HT1080 (cell line): ENCODE measurements at places on chromosomes 5 and 9. TPM values are rescaled to one million over a fixed set of nuclear protein-coding genes. Genes with fewer than 3 reads are reported as not detected.

GRCh38 chr9:134320868-134321471 lies 5.3 kb upstream of the RXRA start:
- no peak for DNase-seq

DNA sequence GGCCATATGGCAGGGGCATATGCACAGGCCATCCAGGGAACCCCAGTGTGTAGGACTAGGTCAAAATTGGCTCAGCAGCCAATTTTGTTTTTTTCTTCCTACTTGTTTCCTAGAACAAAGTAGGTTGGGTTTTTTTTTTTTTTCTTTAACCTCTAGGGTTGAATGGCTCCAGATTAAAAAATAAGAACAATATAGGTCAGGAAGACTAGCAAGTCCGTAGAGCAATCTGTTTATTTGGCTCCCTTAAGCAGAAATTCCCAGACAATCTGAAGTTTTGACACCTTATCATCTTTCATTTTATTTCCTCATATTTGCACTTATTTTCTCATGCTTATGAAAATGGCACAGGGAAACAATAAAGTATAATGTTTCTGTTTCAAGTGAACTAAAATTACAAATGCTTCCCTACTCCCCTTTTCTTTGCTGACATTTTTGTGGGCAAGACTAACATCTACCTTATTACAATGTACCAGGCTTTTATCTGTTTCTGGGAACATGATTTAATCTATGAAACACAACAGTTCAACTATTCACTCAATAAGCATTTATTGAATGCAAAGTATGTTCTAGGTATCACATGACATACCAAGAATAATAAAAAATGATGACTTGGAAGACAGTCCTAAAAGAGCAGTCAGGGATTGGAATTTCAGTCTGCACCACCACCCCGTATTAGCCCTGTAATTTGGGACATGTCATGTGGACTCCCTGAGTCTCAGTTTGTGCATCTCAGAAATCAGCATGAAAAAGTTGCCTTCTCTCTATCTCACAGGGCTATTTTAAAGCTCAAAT lies 30.5 kb downstream of the TLR4 start:
- peak; percentile 15 for DNase-seq

The STC2 gene
- 39.2 and 48.6 TPM in 2 replicates for total RNA-seq

DNA sequence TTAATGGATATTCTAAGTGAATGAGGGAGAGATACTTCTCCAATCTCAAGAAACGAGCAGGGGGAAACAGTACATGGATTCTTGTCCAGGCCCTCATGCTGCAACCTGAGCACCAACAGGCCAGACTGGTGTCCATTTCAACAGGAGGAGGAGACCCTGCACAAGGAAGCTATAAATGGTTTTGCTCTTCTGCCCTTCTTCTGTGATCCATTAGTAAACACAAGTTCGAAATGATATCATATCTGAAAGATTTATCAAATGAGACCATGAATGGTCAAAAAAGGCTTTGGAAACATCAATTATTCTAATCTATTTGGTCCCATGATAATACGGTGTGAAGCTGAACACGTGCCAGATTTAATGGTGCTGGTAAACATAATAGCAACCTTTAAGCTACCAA lies 109.8 kb downstream of the NR6A1 start:
- DNase-seq, result peak; percentile 20

The GABRP gene
- total RNA-seq, result not detected in 2 replicates

DNA sequence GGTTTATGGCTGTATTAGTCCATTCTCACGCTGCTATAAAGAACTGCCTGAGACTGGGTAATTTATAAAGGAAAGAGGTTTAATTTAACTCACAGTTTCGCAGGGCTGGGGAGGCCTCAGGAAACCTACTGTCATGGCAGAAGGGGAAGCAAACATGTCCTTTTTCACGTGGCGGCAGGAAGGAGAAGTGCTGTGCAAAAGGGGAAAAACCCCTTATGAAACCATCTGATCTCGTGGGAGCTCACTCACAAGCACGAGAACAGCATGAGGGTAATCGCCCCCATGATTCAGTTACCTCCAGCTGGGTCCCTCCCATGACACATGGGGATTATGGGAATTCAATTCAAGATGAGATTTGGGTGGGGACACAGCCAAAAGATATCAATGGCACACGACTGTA lies 13.9 kb downstream of the LRRC70 start:
- DNase-seq, result no peak

GRCh38 chr9:79705704-79706103 lies 133.9 kb downstream of the TLE4 start:
- DNase-seq, result no peak

DNA sequence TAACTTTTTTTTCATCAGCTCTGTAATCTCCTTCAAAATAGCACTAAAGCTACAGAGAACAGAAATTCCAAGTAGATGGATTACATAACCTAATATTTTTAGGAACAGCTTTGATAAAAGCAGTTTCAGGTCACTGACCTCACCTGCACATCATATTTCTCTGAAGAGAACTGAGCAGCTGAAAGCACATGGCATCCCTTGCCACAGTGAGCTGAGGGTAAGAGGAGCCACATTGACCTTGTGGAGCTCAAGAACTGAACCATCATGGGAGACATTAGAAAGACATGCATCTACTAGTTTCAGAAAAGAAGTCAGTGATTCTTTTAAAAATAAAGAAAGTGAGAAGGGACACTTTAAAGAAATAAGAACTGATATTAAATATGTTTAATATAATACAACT lies 222.7 kb downstream of the CFAP90 start:
- DNase-seq, result no peak

The ZNF608 gene
- total RNA-seq, result 0.70 and 0.96 TPM in 2 replicates
